ENCODE measurements at places on chromosomes 4 and X.

DNA sequence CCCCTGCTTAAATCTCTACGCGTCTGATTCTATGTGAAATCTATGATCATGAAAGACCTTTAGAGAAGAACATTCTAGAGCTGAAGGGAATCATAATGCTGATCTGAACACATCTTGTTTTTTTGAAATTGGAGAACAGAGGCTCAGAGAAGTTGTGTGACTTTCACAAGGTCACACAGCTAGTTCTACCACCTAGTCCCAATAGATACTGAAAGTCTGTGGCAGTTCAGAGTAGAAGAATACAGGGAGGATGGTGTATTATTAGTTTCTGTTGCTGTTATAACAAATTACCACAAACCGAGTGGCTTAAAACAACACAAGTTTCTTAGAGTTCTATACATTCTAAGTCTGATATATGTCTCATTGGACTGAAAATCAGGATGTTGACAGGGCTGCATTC is 14.5 kb downstream of the CYP2U1 start:
- no peak for DNase-seq

DNA sequence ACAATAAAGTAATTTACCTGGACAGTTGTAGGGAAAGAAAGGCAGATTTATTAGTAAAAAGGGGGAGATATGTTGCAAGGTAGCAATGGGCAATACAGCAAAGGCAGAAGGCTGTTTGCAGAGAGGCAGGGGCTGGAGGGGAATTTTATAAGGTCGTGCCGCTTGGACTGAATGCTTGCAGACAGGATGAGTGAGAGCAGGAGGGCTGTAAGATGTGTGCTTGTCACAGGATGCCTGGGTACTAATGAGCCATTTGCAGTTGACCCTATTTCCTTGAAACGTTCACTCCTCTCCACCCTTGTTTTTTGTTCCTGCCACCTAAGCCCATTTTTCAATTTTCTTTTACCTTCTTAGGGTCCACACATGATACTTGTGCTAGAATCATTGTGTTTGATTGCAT is 214.7 kb downstream of the TRAM1L1 start:
- no peak for DNase-seq

DNA sequence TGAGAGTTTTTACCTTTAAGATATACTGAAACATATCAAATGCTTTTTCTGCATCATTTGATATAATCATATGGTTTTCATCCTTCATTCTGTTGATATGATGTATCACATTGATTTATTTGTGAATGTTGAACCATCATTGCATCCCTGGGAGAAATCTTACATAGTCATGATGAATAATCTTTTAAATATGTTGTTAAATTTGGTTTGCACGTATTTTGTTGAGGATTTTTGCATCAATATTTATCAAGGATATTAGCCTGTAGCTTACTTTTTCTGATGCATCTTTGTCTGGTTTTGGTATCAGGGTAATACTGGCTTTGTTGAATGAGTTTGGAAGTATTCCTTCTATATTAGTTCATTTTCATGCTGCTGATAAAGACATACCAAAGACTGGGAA is 541.4 kb downstream of the TLL1 start:
- no peak for DNase-seq

GRCh38 chr4:165439981-165440380 is 61.2 kb downstream of the CPE start:
- DNase-seq = no peak

- no peak for DNase-seq
Observed at GRCh38 chr4:61741327-61742096, 541.4 kb downstream of the ADGRL3 start.

DNA sequence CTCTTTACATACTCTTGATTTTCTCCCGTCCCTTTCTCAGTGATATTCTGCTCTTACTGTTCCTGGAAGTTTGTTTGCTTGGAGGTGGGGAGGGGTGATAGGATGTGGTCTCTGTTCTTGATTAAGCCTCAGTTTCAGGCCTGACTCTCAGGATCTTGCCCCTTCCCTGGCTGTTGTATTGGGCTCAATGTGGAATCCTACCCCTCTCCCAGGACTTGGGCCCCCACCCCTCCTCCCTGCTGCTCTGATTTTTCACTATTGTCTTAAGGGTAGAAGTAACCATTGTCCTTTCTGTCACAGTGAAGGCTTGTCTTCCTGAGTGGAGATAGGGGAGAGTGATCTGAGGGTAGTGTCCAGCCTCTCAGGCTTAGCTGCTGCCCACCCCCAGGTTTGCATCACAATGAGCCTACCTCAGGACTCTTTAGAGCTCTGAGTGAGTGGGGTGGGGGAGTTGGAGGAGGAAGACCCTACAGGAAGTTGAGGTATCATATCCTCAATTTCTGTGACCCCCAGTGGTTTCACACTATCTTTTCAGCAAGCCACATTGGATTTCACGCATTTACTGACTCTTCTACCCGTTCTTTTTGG is 16.5 kb downstream of the CDKL5 start:
- no peak for DNase-seq

DNA sequence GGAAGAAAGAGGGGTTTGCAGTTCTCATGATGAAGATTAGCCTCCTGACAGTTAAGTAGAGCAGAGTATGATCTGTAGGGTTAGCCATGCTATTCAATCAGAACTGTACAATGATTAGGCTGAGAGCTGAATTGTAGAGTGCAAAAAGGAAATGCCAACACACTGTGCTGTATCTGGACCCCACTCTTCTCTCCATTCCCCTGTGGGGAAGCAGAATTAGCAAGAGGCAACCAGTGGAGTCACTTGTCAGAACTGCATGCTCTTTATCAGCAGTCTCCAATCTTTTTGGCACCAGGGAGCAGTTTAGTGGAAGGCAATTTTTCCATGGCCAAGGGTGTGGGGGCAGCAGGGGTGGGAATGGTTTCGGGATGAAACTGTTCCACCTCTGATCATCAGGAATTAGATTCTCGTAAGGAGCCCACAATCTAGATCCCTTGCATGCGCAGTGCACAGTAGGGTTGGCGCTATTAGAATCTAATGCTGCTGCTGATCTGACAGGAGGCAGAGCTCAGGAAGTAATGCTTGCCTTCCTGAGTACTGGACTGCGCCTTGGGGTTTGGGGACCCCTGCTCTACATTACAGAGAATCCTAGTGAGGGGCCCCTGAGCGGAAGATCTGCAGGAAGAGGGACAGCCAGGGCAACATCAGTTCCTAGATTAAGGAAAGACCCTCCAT is 19.4 kb downstream of the TBC1D9 start:
- DNase-seq = no peak

DNA sequence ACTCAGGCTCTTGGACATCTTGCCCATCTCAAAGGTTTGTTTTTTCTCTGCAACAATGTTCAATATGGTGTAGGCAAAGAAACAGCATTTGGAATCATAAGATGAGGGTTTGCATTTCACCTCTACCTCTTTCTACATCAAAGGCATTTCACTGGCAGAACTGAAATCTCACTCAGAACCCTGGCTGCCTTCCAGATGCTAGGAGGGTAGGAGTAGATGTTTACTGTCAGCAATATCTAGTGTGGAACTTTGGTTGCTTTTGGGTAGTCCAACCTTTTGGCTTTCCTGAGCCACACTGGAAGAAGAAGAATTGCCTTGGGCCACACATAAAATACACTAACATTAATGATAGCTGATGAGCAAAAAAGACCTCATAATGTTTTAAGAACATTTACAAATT is 297.0 kb upstream of the KLF3 start:
- no peak for DNase-seq

Data from T-helper 22 cell (primary cell).